ENCODE measurements at places on chromosomes 2 and 18.

DNA sequence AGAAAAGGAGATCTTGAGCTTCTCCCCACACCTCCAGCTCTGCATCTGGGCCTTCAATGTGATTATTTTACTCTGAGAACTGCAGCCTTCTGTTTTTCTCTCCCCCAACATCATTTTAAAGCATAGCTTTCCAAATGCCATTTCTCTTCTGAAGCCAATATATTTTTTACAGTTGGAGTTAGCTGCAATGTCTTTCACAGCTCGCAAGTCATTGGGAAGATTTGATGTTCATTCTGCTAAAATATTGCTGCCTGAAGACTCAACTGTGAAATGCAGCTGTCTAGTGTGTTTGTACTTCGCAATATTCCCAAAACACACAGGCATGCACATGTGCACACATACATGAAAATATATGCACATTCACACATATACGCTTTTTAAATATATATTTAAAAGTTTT, 295.3 kb downstream of the LRRTM1 start:
- no peak for DNase-seq

GRCh38 chr2:119010336-119010735, 68.3 kb downstream of the MARCO start:
- no peak for DNase-seq

DNA sequence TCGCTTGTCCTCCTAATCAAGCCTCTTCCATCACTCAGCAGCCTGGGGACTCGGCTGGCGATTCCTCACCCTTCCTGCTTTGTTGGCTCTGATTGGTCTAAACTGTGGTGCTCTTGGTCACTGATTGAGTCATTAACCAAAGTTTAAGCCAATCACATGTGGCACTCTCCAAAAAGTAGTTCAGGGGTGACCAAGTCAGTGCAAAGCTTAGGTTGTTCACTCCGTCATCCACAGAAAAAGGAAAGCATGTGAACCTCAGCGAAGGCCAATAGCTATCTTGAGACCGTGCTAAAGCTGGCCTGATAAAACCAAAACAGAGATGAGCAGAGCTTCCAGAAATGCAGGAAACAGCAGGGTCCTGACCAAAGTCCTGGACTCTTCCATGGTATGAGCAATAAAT, 4.9 kb downstream of the ALPK2 start:
- no peak for DNase-seq

DNA sequence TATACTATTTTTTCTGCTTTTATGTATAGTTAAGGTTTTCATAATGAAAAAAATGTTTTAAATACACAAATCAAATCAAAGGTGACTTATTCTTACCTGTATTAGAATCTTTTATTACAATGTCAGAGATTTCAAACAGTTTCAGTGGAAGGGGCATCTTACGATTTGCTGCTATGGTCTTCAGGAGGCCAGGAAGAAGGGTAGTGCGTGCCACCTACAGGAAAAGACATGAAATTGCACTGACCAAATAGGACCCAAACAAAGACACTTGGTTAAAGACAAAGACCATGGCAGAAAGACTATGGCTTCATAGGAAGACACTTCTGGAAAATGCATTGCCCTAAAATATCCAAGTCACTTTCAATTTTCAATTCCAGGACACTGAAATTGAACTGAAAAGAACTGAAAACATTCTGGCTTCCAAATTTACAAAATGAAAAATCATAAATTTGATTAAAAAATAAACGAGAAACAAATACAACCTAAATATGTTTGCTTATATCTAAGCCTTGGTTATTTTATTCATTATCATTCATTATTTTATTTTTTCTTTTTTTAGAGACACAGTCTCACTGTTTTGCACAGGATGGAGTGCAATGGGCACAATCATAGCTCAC, 42.1 kb downstream of the FARSB start:
- peak; percentile 40 for DNase-seq

- no peak for DNase-seq
These were observed 802.0 kb downstream of the DCC start for GRCh38 chr18:53142005-53142404.

- no peak for DNase-seq
These were observed 104.4 kb downstream of the POLR1A start for GRCh38 chr2:86001326-86001725.

GRCh38 chr2:224165901-224166319, 126.8 kb upstream of the SERPINE2 start:
- no peak for DNase-seq

DNA sequence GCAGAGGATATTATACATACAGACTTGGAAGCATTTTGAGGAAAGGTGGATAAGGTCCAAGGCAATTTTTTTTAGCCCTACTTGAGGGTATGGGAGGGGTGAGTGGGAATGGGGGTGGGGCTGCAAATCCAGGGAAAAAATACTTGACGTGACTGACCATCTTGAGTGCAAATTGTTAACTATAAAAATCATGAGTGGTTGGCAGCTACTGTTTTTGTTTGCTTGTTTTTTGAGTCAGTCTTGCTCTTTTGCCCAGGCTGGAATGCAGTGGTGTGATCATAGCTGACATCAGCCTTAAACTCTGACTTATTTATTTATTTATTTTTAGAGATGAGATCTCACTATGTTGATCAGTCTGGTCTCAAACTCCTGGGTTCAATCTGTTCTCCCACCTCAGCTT, 458.8 kb downstream of the PIK3C3 start:
- DNase-seq, result no peak

DNA sequence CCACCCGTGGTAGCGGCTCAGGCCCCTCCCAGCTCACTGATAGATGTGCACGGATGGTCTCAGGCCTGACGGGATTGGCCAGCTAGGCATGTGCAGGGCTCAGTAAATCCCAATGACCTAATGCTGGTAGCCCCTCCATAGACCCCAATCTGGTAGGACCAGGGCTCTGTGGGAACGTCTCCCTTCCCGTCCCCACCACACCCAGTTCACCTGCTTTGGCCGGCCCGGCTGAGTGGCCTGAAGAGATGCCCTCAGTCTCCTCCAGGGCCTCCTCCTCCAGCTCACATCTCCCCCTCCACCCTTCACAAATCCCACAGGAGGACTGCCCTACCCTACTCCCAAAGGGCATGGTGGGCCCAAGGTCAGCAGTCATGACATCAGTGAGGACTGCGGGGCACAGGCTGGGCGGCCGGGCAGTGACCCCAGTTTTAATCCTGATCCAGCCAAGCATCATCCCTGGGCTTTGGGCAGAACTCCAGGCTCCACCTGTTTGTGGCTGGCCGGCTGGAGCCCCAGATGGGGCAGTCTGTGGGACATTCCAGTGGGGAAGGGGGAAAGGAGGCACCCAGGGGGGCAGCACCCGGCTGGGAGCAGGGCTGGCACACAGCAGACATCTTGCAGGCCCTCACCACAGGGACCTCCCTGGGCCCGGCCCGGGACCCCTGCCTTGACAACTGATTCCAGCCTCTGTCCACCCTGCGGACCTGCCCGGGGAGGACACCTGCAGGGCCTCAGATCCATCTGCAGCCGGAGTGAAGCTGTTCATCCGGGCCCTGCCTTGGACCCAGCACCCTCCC, 2.3 kb downstream of the KIF1A start:
- DNase-seq, result no peak

DNA sequence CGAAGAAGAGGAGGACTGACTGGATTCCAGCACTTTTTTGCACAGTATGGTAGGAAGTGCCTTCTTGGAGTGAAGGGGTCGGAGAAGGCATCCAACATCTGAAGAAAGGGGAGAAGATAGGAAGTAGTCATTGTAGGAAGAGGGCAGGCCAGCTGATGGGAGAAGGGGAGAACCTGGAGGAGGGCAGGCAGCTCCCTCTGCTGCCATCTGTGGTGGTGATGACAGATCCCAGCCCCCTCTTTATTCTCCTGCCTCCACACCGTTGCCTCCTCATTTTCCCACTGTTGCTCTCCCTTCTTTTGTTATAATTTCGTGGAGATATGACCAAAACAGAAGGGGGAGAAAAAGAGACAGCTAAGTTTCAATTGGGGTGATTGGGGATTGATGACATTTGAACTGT, 2.9 kb upstream of the SCYGR2 start:
- no peak for DNase-seq

DNA sequence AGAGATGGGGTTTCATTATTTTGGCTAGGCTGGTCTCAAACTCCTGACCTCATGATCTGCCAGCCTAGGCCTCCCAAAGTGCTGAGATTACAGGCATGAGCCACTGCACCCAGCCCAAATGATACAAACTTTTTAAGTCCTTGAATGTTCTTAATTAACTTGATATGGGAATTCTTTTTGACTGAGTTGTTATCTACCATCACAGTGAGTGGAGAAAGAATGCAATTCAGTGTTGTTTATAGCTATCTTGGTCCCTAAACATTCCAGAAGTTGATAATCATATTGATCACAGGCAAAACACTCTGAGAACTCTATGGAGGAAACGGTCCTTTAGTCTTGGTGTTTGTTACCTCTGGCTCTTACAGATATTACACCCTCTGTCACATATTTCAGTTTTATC, 1072.5 kb downstream of the SUCLG1 start:
- DNase-seq, result no peak

GRCh38 chr18:6759579-6759978, 30.1 kb downstream of the ARHGAP28 start:
- DNase-seq, result no peak

DNA sequence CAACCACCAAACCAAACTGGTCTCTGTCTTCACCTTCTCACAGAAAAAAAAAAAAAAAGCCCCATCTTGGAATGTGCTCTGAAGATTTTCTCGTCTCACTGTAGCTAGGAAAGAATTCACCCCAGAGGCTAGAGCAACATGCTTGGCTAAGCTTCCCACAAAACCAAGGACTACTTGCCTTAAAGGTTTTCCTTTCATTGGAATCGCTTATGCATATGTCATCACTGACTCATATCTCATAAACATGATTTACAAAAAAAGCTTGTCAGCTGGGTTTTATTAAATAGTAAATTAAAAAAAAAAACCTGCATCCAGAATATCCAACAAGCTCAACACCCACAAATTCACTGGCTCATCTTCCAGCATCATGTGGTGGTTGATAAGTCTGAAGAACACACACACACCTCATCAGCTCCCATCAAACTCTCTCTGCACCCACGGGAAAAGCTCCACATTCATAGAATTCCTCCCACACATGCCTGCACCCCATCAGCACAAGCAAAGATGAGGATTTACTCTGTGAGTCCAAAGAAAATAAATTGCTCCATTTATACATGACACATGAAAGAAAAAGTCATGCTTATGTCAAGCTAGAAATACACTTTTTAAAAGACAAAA, 182.0 kb upstream of the TRIB2 start:
- DNase-seq, result peak; percentile 83

DNA sequence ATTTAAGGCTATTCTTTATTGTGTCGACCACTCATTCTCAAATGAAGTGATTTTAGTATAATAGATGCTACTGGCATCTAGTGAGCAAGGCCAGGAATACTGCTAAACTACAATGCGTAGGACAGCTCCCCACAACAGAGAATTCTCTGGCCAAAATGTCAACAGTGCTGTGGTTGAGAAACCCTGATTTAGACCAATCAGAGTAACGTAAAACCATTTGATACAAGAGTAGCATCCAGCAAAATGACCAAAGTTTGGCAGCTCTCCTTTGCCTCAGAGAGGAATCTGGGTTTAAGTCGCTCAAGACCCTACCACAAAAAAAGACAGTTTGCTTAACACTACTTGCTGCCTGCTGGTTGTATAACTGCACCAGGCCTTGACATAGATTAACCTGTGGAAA, 37.0 kb upstream of the TTN start:
- DNase-seq, result no peak

GRCh38 chr18:47735041-47735702, 195.3 kb downstream of the SMAD2 start:
- DNase-seq, result no peak

- no peak for DNase-seq
These were observed 34.4 kb downstream of the YPEL5 start for GRCh38 chr2:30181176-30181575.

GRCh38 chr2:233353769-233354499, at the start of gene DGKD:
Gene DGKD (plus strand): TSS chr2:233354494. CDS start chr2:233354519, 25 bp downstream.
- DNase-seq, result no peak

GRCh38 chr2:95539836-95540235, 52.0 kb upstream of the TRIM43 start:
- DNase-seq, result no peak

GRCh38 chr2:120469426-120469825, 123.5 kb downstream of the INHBB start:
- no peak for DNase-seq

DNA sequence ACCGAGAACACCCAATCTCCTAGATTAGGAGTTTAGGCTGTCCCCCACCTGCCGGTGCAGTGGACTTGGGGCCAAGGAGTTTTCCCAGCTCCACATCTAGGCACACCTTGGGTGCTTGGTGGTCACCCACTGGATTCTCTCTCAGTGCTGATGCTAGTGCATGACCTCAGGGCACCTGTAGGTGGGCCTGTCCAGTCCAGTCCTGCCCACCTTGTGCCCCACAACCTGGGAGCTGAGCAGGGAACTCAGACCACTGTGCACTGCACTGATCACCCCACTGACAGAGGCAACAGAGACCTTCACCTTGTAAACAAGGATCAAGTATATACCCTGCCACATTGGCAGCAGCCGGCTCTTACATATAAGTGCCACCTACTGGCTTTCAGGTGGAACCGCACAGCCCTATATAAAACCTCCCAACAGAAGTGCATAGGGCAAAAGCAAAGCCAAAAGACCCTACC, 12.7 kb upstream of the CDH19 start:
- DNase-seq, result no peak

DNA sequence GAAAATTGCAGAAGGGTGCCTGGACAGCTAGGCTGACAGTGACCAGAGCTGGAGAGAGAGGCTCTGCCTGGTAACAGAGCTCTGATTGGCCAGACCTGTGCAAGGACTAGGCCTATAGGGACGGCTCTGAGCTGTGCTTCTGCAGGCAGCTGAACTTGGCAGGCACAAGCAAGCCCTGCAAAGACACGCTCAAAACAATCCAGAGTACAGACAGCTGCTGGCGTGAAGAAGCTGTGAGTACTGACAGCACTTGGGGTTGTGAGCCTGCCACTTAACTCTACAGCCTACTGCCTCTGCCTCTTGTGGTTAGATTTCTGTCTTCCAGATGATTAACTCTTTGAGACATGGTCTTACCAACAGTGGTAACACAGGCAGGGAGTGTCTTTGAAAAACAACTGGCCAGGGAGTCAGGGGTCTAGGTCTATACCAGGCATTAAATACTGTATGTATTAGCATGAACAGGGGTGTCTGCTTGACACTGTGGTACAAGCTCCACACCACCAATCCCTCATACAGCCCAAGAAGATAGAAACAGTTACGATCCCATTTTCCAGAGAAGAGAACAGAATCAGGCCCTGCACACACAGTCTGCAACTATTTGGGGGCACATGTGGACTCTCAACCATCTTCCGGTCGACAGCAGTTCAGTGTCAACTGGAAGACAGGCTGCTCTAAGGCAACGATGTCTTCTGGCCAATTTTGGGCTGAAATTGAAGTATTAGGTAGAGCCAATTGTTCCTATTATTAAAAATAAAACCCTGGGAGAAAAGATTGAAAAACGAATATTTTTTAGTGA, 568.4 kb downstream of the TNS1 start:
- peak; percentile 97 for DNase-seq

DNA sequence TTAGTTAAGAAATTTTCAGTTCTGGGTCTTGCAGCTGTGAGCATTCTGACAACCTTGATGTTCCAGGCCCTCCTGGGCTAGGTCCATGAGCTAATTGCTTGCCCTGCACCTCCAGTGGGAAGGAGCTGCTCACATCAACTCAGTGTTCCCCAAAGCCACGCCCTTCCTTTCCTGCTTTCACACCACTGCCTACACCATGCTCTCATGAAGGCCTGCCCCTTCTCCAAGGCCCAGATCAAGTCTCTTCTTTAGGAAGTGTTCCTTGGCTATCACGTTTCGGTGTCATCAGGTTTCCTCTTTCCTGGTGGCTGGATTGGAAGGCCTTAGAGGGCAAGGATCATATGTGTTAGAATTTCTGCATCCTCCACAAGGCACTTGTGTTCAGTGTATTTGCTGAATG, 18.8 kb downstream of the TMEM127 start:
- DNase-seq, result no peak

All from fibroblast of the conjunctiva (primary cell).